GM18507 (cell line): ENCODE measurements at places on chromosomes 7 and 10.

- DNase-seq: no peak
Observed at GRCh38 chr7:50865450-50865849, 82.8 kb upstream of the GRB10 start.

DNA sequence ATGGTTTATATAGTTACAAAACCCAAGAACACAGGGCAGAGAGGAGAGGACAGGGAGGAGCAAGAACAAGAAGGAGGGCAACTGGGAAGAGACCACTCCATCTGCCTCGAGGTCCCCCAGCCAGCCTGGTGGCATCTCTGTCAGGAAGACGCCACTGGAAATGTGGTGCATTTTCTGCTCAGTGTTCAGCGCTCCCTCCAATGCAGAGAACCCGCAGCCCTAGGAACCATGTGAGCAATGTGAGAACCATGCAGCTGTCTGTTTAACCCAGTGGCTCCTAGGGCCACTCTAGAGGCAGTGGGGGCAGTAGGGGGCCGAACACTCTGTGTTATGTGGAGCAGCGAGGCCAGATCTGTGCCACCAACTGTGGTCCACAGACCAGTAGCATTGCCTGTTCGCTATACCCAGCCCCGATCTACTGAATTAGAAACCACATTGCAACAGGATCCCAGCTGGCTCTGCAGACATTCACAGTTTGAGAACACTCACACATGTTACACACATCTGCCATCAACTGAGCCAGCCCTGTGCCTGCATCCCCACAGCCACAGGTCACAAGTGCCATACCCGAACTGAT is 110.2 kb downstream of the CPXM2 start:
- no peak for DNase-seq

- DNase-seq: no peak
Observed at GRCh38 chr10:32972929-32973328, 14.9 kb upstream of the ITGB1 start.

GRCh38 chr7:79604841-79605240 is 151.4 kb upstream of the MAGI2 start:
- no peak for DNase-seq

DNA sequence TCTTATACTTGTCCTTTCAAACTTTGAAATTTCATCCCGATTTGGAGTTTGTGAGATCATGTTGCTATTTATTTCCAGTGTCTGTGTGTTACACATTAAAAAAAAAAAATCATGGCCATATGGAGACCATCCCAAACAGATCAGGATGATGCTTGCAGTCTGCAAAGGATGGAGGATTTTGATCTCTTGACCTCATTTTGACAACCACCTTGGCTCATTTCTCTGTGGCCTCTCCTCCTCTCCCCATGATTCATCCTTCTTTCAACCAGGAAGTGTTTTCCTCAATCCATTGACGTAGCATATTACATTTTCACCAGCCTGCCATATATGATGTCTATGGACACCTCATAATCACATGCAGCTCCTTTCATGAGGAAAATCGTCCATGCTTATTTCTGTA is 68.9 kb upstream of the INSYN2A start:
- no peak for DNase-seq

- DNase-seq: no peak
Observed at GRCh38 chr7:51428217-51428887, 111.7 kb upstream of the COBL start.

DNA sequence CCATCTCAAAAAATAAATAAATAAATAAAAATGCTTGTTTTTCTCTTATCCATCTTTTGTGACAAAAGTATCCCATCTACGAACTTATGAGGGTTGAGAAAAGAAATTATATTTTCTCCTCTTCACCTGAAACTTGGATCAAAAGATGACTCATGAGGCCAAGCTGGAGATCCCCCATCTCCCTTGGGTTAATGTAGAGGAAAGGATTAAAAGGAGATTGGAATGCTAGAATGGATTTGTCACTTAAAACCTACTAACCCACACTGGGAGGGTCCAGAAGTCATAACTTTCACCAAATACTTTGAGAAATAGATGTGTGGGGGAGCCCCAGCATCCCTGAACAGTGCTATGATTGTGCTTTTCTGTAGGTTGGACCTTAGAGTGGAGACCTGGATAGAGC is 46.3 kb upstream of the PIK3CG start:
- DNase-seq: no peak

GRCh38 chr10:111114758-111115500 is 38.1 kb downstream of the ADRA2A start:
- DNase-seq: no peak

DNA sequence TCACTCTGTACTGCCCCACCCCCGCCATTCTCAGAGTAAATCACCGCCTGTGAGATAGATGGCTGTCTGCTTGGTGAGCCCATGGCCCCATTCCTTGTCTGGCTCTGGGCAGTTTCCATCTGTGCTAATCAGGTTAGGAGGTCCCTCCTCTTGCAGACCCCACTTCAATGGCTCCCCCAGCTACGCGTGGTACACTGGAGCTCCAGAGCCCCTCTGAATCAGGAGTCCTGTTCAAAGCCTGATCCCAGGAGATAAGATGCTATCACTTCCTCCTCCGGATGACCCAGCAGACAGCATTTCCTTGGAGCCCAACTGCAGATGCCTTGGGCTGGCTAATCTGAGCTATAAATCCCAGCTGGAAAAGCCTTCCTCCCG is 122.3 kb downstream of the SH3PXD2A start:
- no peak for DNase-seq

- DNase-seq: no peak
Observed at GRCh38 chr7:13743226-13743625, 246.2 kb downstream of the ETV1 start.
